ENCODE measurements at places on chromosomes 16 and 17. TPM values are rescaled to one million over a fixed set of nuclear protein-coding genes. Genes with fewer than 3 reads are reported as not detected.
A peak's percentile ranks its signal among the peaks of the same experiment; 100 is the strongest.

- peak; percentile 77 for DNase-seq
These were observed 98.3 kb downstream of the PITPNC1 start for GRCh38 chr17:67475161-67475937.

CNTD1 gene
- 1.1 TPM for total RNA-seq

KCNH4 gene
- total RNA-seq: 0.12 TPM

DNA sequence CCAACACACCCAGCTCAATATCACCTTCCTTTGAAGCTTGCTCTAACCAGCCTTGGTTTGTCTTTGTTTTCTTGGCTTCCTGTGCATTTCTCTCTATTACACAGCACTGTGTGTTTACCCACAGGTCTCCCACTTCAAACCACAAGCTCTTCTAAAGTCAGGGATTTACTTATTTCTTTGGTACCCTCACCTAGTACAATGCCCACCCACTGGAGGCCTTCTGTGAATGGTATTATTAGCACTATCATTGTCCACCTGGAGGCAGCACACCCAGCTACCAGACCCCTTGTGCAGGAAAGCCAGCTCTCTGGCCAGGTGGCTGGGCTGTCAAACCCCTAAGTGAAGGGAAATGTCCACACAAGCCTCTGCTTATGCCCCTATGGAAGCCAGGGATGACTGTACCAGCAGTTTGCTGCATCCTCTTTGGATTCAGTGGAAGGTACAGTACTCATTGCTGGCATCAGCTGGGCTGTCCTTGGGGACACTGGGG, 9.4 kb upstream of the TOP2A start:
- no peak for DNase-seq

DNA sequence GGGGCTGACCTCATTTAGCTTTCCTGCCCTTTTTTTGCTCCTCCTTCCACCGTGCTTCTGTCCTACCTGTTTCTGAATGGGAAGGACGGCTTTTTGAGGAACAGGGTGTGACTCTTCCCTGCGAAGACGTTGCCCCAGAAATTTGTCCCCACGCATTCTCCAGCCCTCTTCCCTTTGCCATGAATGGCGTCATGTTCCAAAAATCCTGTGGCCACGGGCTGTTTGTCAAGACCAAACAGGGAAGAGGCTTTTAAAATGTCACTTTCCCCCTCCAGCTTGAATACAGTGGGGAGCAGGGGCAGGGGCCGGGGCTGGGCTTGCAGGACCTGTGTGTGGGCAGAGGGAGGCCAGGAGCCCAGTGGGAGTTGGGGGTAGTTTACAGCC, 13.9 kb downstream of the MPRIP start:
- no peak for DNase-seq

MYOCD gene
- total RNA-seq: not detected

DNA sequence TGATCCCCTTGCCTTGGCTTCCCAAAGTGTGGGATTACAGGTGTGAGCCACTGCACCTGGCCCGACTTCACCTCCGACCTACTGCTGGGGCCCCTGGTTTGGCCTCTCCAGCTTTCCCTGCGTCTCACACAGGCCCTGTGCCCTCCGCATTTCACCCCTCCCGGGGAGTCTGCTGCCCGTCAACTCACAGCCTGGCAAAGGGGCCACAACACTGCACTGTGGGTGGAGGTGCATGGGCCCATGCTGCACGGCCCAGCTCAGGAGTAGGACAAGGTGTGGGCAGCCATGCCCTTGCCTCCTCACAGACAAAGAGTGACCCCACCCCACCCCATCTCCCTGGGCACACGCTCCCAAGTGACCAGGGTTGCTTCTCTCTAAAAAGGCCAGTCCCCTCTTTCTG, 12.6 kb upstream of the TBX2 start:
- DNase-seq: no peak

TPSD1 gene
- total RNA-seq: not detected

- DNase-seq: peak; percentile 38
These were observed 50.0 kb downstream of the CBFA2T3 start for GRCh38 chr16:88927010-88927409.

DNA sequence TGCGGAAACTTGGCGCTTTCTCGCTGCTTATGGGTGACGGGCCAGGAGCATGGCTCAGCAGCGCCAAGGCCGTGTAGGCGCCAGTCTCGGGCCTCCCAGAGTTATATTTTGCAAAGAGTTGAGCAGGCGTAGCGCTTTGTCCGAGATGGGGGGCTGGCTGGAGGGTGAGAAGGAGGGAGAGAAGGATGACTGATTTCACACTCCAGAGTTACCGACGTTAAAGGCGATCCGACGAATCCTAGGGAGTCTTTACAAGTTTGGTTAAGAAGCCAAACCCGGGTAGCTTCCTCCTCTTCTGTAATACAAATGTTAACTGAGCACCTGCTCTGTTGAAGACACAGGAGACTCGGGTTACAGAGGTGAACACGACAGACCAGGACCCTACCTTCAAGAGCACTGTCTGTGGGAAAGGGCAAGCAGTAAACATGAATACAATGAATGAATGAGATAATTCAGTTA, 782 bp downstream of the POLR2A start:
- DNase-seq: no peak

DNA sequence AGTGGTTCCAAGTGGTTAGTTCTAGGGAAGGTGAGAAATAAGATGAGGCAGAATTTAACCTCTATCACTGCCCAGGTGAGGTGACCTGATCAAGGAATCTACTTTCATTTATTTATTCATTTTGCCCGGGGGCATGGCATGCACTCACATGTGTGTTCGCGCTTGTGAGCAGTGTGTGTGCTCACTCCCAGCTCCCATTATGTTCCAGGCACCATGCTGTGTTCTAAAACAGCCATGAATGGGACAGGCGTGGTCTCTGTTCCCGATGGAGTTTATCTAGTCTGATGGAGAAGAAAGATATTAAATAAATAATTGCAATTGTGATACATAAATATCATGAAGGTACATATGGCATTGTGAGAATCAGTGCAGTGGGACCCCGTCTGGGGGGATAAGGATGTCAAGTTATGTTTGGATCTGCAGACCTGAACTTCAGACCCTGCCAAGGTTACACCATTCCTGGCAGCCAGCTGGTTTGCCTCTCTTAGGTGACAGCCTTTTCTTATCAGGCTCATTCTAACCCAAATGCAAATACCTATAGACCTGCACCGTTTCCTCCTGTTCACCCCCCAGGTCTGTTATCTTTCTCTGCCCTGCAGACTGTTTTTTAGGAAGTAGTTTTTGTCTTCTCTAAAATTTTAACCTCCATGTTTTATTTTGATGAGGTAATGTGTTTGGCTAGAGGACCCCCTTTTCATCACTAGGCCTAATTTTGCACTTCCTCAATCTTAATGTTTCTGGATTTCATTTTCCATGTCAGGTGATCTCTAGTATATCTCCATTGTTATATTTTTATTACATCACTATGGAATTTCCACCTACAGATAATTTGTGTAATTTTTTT, 11.8 kb downstream of the CYB5B start:
- no peak for DNase-seq

GRCh38 chr17:74130276-74130675, 73.2 kb upstream of the RPL38 start:
- DNase-seq: no peak

DNA sequence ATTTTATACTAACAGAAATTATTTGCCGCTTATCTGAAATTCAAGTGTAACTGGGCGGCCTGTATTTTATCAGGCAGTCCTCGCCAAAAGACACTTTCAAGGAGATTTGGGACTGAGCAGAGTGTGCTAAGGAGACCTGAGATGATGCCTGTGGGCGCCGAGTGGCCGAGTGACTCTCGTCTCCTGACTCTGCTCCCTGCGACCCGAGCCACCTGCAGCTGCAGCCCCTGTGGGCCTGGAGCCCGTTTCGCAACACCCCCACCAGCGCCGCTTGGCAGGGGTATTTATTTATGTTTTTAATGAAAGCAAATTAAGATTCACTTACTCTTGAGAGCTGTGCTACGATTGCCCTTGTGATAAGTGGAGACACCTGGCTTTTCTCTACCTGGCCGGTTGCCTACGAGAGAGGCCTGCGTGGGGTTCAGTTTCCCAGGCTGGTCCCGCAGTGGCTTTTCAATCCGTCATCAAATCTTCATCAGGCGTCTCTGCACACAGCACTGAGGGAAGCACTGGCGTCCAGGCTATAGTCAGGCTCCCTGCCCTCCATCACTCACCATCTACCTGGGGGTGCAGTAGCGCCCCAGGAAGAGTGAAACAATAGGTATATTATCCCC, 124.0 kb downstream of the SEC14L1 start:
- no peak for DNase-seq

PRAC1 gene
- total RNA-seq: not detected

- DNase-seq: no peak
These were observed 24.4 kb upstream of the PHKG2 start for GRCh38 chr16:30723725-30724355.

DNA sequence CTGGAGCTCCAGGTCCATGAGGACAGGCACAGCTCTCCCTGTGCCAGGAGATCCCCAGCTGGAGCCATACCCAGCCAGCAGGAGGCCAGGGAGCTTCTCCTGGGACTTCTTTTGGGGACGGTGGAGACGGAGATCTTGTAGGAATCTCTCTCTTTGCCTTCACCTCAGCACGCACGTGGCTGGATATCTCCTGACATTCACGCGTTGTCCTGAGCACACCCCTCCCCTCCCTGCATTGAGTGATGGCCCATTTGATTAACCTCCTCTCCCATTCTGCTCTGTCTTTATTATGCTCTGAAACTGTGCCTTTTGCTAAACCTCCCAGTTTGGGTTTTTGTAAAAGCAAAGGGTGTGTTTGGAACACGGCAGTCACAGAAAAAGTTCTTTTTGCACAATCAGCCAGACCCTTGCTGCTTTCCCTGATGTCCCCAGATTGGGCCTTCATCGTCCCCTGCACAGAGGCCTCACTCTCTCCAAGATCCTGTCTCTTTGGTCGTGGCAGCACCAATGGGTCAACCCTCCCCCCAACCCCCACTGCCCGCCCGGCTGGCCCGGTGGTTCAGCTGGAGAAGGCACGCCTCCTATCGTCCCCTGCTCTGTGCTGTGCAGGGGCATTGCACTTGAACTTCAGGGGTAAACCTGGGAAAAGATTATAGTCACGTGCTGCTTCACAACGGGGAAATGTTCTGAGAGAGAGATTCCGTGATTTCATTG, 32.5 kb upstream of the LGALS9 start:
- no peak for DNase-seq

DNA sequence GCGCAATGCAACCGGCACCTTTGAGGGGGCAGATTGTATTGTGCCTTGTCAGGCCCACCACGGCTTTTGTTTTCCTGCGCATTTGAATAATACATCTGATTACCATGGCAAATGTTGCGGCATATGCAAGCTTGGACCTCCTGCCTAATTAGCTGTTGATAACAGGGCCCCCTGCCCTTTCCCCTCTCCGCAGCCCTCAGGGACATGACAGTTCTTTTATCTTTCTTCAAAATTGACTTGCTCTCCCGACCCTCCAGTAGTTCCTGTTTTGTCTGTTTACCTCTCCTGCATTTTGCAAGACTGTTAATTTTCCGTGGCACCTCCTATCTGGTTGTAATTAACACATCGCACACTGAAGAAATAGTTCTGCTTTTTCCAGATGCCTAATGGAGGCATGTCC, 86.8 kb downstream of the RBFOX1 start:
- no peak for DNase-seq

GRCh38 chr16:50284131-50284911, 18.0 kb downstream of the ADCY7 start:
- no peak for DNase-seq

GRCh38 chr16:49179714-49180330, 101.8 kb downstream of the CBLN1 start:
- no peak for DNase-seq

DNA sequence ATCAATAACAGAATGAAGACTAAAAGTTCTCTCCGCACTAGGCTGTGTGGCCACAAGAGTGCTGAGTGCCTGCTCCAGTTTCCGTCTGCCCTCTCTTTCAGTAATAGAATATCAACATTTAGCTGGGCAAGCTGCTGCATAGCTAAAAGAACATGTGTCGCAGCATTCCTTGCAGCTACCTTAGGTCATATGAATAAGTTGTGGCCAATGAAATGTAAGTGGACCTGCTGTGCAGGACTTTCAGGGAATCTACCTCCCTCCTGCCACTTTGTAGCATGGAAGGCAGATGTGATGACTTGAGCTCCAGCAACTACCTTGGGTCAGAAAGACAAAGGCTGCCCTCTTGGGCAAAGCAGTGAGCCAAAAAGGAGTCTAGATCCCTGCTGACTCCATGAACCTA, 25.4 kb downstream of the SLC39A11 start:
- DNase-seq: no peak

RNF112 gene
- total RNA-seq: 0.24 TPM

GRCh38 chr17:64327201-64327930, 63.3 kb downstream of the PECAM1 start:
- peak; percentile 77 for DNase-seq

GRCh38 chr17:81125573-81126081, 39.7 kb upstream of the PVALEF start:
- DNase-seq: peak; percentile 8

DNA sequence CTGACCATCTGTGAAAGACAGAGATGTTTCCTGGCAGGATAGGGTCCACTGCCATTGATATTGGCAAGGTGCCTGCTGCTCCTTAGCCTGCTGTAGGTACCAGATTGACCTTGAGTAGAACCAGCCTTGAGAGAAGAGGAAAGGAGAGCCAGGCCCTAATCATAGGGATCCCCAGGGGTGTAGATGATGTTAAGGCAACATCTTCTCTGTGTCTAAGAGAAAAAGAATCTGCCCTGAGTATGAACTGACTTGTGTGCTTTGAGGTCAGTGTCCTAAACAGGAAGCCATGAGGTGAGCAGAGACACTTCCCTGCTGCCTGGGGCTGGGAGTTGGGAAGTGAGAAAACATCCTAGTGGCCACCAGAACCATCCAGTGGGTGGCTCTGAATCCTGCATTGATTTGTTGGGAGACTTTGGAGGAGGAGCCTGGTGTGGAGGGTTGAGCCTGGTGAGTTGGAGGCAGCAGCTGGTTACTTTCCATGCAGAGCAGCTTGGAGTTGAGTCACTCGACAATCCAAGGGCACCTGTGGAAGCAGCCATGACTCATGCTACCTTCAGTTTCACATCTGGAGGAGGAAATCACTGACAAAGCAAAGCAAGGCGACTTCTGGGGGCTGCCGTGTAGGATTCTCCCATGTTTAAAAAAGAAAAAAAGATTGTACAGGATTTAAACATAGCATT, 47.8 kb downstream of the BMERB1 start:
- DNase-seq: peak; percentile 98

GRCh38 chr16:57755726-57756423, 20.3 kb downstream of the KATNB1 start:
- DNase-seq: no peak

PRR15L gene
- total RNA-seq: not detected

NT5M gene
- total RNA-seq: 2.4 TPM

DNA sequence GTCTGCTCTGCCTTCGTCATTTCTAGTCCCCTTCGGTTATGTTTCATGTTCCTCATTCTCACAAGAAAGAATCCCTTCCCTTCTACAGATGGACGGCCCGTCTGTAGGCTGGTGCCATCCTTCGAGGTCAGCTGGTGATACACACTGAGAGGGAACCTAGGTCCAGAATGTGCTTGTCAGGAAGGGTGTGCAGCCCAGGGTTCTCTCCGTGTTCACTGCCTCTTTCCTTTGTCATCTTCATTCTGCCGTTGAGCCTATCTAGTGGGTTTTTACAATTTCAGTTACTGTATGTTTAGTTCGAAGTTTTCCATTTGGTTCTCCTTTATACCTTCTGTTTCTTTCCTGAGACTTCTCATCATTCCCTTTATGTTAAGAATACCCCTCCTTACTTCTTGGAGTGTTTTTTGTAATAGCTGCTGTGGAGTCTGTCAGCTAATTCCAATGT, 18.9 kb downstream of the KIAA0513 start:
- DNase-seq: no peak

- DNase-seq: no peak
These were observed 11.3 kb upstream of the GSE1 start for GRCh38 chr16:85601730-85602401.
